ENCODE measurements at places on chromosomes 7 and 10. TPM values are rescaled to one million over a fixed set of nuclear protein-coding genes. Genes with fewer than 3 reads are reported as not detected.

Gene GPR158
- 0.97 TPM for polyA plus RNA-seq

DNA sequence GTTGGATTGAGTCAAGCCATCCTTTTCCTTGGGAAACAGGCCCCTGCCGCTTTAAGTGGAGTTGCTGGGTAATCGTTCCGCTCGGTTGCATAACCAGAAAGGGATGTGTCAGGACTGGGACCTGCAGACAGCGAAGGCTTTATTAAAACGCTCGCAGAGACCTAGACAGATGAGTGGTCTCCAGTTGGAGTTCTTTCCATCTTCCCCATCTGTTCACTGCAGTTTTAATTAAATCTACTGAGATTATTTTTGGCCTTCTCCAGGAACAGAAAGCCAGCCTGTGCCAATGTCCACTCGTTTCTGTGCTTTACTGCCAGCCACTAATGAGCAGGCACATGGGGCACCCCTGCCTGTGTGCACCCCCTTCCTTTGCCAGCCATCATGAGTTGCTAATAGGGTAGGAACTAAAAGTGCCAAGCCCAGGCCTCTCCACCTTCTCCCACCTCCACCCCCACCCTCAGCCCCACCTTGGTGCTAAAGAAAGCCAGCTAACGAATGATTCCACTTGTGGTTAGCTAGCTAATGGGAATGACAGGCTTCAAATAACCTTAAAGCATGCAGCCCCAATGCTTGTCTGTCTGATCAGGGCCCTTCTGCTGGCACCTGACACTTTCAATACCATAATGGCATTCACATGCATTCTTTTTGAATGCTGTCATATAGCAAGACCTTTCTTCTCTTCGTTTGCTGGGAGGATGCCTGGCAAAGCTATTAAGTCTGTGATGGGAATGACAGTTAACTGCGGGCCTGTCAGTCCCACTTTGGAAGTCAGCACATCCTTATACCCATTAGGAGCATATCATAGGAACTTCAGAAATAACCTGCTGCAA, 556.8 kb upstream of the GALNT17 start:
- DNase-seq: no peak

DNA sequence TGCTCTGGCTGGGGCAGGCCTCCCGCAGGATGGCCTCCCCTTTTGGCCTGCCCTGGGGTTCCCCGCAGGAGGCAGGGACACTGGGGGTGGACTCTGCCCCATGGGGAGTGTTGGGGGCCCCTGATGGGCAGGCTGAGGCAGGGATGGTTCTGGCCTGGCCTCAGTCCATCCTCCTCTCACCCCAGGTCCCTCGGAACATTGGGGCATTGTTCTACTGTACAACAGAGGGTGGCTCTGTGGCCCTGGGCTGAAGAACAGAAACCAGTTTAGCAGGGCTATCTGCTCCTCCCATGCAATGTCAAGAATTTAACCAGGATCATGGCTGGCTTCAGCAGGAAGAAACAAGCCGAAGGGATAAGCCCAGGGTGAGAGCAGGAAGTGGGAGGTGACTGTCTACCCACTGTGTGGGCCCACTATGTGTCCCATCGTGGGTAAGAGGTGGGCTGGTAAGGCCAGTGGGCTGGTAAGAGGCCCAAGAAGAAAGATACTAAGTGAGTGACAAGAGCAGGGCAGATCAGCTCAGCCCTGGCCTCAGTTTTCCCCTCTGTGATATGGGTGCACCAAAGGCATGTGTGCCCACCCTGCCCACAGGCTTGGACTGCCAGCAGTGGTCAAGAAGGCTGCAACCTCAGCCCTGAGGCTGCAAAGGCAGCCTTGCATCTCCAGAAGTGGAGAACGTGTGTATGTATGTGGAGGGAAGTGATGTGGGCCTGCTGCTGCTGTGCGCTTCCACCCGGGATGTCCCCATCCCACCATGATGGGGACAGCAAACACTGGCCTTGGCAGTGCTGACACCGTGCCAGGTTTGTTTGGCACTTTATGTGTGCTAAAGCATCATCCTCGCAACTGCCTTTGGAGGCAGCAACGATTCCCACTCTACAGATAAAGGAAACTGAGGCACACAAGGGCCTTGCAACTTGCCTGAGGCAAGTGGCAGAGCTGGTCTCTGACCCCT, 138.9 kb downstream of the SH3PXD2A start:
- DNase-seq: no peak

GRCh38 chr10:62075912-62076311, 174.4 kb downstream of the ARID5B start:
- no peak for DNase-seq
